DMS79 (cell line): ENCODE measurements at places on chromosomes 16 and 17.

DNA sequence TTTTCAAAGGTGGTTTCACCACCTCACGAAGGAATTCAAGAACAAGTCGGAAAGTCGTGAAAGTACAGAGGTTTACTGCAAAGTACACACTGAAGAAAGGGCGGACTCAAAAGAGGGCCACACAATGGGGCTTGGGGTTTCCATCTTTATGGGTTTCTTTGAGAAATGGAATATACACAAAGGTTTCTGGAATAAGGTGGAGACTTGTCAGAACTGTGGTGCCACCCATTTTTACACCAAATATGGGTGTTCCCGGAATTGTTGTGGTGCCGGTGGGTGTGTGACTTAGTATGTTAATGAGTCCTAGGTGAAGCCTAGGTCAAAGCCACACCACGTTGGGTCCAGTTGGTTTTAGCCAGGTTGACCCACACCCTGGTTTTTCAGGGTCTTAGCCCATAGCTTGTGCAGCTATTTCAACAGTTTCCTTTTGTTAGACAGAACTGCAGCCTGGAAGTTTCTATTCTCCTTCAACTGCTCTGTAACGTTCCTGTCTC, 567 bp upstream of the GCSH start:
- no peak for DNase-seq

DNA sequence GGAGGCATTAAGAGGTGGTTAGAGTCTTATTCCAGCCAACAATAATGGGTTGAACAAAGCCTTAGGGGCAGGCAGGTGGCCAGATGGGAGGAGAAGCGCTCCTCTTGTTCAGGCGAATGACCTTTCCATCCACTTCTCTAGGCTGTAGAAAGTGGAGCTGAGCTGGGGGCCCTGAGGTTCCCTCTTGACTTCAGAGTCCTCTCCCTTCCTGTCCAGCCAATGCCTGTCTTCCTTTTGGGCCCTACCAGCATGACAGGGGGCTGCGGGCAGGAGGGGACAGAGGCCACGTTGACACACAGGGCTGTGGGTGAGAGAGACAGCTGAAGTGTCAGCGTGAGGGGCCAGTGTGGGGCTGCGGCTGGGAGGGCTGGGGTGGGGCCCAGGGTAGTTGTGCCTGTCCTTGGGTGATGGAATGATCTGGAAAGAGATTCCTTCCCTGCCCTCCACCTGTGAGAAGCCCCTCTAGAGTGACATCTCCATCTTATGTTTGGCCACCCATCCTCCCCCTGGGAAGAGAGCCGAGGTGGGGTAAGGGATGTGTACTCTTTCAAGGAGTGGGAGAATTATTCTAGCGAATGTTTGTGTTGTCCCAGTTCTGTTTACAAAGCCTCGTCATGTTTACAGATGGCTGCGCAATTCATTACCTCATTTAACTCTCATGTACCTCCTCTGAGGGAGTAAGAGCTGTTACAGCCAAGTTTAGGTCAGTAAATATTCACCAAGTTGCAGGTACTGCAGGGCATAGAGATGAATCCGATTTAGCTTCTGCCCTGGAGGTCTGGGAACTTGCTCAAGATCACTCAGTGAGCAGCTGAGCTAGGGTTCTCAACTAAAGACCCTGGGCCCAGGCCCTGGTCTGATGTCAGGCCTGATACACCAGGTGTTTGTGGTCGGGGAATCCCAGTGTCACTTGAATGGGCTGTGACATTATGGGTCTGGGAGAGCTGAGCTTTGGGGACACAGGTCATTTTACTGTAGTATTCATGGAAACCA, 3.3 kb downstream of the ERBB2 start:
- DNase-seq = no peak

DNA sequence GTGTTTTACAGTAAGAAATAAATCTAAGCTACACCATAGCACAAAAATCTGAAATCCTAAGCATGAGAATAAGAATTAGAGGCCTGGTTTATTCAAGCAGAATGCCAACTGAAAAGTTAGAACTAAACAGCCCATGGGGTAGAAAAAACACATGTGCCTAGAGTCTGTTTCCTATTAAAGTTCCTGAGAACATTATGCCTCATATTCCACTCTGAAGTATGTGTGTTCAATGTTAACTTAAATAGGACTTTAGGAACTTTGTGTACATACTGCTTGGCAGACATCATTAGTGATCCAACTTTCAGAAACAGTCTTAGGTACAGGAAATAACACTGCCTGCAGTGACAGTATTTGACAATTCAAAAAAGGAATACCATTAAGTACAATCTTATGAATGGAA, 18.2 kb downstream of the HEATR6 start:
- DNase-seq = no peak

GRCh38 chr16:48029768-48030167, 126.0 kb downstream of the ABCC12 start:
- no peak for DNase-seq

- no peak for DNase-seq
These were observed 32.8 kb downstream of the DNAH2 start for GRCh38 chr17:7750321-7750821.

GRCh38 chr16:85148931-85149330, 36.7 kb upstream of the CIBAR2 start:
- no peak for DNase-seq

- DNase-seq = no peak
These were observed 89.8 kb upstream of the ZNF750 start for GRCh38 chr17:82929676-82930042.

DNA sequence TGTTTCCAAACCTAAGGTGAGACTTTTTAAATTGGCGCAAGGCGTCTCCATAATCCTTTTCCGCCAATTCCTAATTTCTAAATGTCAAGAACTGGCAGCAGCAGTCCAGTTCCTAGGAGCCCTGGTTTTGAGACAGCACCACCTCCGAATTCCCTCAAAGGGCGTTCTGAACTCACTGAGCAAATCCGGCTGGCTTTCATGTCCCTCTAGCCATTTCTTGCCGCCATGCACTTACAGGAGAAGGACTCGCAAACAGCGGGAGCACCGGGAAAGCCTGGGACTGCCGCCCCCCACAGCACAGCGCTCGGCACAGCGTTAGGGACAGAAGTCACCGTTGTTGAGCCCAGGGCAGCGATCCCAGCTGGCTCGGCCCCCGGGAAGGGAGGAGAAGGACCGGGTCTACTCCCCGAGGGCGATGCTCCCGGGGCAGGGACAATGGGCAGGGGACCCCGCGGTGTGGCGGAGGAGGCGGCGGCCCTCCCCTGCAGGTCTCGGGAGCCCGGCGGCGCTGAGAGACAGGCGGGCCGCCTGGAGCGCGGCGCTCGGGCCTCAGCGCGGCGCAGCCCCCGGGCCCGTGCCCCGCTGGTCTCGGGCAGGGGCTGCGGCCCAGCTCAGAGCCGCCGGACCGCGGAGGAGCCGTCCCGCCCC, 545 bp downstream of the ARHGAP17 start:
- DNase-seq = peak; percentile 15

GRCh38 chr17:55672585-55673501, 49.8 kb downstream of the TMEM100 start:
- DNase-seq = no peak

DNA sequence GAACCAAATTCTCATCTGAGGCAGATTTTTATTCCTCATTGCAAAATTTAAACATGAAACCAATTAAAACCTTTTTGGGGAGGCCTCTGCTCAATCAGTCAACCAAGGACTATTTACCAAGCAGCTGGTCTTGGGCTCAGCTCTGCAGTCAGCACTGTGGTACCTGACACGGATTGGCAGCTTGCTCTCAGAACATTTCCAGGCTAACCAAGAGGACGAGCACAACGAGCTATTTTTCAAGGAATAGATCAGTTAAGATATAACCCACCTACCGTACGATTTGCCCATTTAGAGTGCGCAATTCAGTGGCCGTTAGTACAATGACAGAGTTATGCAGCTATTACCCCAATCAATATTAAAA, 26.4 kb upstream of the KLHDC4 start:
- DNase-seq = no peak

GRCh38 chr16:49608779-49609178, 235.2 kb downstream of the C16orf78 start:
- no peak for DNase-seq

- no peak for DNase-seq
These were observed 364.5 kb upstream of the ZFHX3 start for GRCh38 chr16:73412416-73412815.

DNA sequence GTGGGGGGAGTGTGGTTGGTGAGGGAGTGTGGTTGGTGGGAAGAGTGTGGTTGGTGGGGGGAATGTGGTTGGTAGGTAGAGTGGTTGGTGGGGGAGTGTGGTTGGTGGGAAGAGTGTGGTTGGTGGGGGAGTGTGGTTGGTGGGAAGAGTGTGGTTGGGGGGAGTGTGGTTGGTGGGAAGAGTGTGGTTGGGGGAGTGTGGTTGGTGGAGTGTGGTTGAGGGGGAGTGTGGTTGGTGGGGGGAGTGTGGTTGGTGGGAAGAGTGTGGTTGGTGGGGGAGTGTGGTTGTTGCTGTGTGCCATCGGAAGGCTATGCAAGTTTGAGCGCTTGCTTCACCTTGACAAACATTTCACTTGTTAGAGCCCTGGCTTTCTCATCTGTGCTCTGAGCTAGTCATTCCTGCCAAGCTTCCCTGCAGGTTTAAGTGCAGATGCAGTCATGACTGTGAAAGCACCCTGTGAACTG, 20.1 kb downstream of the MINK1 start:
- peak; percentile 25 for DNase-seq

GRCh38 chr16:35186045-35186759, 1726.8 kb downstream of the TP53TG3F start:
- DNase-seq = no peak

GRCh38 chr16:65884018-65884417, 482.5 kb upstream of the CDH5 start:
- DNase-seq = no peak

GRCh38 chr17:63247706-63248105, 198.4 kb downstream of the CYB561 start:
- no peak for DNase-seq

- peak; percentile 47 for DNase-seq
These were observed 332.5 kb downstream of the GRIN2A start for GRCh38 chr16:9849697-9850245.

- DNase-seq = no peak
These were observed 504 bp upstream of the GOSR1 start for GRCh38 chr17:30476726-30477082.

- no peak for DNase-seq
These were observed 187.4 kb upstream of the IRX6 start for GRCh38 chr16:55136356-55137150.

DNA sequence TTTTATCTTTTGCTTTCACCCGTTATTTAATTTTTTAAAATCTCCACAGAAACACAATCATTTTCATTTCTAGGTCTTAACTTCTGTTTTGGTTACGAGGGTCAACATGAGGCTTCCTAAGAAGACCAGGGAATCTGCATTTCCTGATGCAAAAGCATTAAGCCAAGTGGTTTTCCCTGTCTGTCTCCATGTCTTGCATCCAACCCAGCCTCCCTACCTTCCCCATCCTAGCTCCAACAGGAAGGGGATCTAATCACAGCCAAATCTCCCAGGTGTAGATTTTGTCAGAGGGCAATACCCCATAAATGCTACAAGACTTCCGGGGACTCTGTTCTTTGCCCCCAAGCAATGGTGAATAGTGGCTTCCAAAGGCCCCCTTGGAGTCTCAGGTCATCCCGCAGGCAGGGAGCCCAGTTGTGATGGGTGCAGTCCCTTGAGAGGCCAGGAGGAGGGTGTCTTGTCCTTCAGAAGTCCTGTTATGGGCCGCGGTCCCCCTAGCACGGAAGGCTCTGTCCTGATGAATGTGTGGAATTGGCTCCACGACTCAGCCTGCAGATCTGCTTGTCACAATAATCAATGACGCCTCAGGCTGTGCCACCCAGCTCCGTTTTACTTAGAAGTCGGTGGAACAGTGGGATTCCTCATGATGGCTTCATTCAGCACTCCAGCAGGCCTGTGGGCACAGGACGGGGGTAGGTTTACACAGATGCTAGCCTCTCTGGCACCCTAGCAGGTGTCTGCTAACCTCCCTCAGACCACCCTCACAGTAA, 141.1 kb downstream of the RGS9 start:
- no peak for DNase-seq

- DNase-seq = no peak
These were observed 736 bp downstream of the APPBP2 start for GRCh38 chr17:60525328-60525684.

GRCh38 chr16:57427824-57428223, 19.4 kb downstream of the CIAPIN1 start:
- DNase-seq = no peak

- no peak for DNase-seq
These were observed 108.8 kb upstream of the HSBP1 start for GRCh38 chr16:83698964-83699363.

DNA sequence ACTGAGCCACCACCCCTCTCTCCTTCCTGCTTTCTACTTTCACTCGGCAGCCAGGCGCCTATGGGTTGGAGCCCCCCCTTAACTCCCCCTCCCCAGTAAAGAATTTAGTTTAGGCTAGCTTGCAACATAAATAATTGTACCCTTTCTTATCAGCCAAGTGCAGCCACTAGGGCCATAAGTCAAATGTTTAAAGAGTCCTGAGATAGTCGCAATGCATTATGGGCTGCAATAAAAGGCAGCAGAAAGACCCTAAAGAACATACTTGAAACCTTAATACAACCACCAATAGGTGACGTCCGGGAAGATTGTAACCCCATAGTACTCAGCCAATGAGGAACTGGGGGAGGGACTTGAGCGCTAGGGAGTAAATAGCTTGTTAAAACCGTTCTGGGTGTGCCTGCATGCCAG, 40.5 kb downstream of the C16orf82 start:
- DNase-seq = no peak

DNA sequence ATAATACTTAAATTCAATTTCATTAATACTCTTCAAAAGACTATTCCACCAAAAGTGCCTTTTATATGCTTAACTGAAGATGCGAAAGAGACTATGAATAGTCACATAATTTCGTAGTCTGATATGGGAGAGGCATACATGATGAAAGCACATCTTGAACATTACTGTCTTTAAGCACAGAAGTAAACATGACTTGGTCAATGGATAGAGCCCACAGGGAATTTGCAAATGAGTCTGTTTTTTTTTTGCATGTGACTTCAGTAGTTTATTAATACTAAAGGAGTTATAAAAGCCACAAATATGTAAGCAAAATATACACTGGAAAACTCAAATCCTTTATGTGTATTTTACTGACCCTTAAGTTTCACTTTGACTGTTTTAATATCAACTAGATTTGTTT, 15.9 kb downstream of the ADPRM start:
- no peak for DNase-seq

DNA sequence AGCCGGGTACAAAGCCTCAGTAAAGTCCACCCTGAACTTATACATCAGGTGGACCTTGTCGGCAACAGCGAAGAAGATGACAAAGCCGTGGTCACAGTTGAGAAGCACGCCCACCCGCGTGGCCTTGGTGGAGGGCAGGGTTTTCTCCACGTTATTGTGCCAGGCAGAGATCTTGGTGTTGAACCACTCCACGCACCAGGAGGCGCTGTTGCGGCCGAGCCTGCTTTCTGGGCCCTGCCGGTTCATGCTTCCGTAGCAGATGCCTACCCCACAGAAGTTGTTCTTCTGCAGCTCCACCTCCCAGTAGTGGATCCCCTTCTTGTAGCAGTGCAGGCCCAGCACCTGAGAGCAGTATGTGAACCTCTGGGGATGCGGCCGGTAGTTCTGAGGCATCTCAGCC, 22.1 kb downstream of the TRIM25 start:
- DNase-seq = no peak

DNA sequence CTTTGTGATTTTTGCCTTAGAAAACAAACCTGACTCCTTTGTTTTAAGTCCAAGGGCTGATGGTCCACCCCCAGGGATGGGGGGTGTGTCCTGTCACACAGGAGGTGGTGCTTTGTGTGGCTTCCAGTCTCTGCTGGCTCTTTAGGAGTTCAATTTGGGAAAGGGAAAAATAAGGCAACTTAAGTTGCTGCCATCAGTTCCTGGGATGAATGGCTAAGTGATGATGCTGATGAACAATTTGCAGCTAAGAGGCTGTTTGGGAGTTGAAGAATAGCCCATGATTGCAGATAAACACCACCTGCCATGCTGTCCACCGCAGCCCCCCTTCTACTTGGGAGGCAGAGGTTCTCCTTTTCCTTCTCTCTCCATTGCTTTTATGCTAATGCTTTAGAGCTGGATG, 40.2 kb downstream of the ARL4D start:
- DNase-seq = no peak
